Esophagus mucosa (tissue), 1 donor: ENCODE measurements at places on chromosomes 6 and 20.

DNA sequence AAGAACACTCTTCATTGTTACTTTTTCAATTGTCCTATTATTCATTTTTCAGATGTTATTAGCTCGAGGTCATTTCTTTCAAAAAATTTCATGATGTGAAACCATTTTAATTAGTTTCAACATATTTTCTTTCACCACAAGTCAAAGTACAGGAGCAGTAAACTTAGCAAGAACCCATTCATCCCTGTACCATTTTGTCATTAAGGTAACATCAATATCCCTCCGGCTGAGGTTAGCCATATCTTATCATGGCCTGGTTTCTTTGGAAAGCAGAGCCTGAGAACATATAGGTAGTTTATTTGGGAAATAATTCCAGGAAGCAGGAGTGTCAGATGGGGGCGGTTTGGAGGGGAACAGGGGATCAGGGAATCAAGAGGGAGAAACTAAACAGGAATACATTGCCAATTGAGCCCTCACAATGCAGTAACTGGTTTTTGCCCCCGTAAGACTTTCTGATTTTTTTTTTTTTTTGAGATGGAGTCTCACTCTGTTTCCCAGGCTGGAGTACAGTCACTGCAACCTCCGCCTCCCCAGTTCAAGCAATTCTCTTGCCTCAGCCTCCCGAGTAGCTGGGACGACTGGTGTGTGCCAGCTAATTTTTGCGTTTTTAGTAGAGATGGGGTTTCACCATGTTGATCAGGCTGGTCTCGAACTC is 83.7 kb downstream of the MKKS start:
- no peak for ATAC-seq

GRCh38 chr6:40803897-40804702 is 216.9 kb upstream of the LRFN2 start:
- peak; percentile 50 for ATAC-seq

DNA sequence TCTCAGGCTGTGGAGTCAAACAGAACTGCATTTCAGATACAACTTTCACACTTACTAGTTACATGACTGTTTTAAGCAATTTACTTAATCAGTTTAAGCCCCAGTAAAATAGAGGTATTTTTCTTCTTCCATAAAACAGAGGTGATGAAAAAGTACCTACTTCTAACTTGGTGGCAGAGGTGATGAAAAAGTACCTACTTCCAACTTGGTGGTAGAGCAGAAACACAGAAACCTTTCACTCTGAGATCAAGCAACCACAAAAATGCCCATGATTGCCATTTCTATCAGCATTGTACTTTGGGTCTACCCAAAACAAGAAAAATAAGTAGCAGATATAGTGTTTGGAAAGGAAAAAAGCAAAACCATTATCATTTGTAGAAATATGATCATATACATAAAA is 148.7 kb downstream of the OPRM1 start:
- ATAC-seq, result no peak

GRCh38 chr20:460180-460579 is 2.2 kb downstream of the TBC1D20 start:
- ATAC-seq, result no peak

DNA sequence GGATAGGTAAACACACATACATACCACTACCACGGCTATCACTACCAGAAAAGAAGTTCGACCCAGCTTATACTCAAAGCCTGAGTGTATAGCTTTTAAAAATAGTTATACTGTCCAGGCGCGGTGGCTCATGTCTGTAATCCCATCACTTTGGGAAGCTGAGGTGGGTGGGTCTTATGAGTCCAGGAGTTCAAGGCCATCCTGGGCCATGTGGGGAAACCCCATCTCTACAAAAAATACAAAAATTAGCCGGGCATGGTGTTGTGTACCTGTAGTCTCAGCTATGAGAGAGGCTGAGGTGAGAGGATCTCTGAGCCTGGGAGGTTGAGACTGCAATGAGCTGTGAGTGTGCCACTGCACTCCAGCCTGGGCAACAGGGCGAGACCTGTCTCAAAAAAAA is 32.9 kb downstream of the NKX2-4 start:
- no peak for ATAC-seq

DNA sequence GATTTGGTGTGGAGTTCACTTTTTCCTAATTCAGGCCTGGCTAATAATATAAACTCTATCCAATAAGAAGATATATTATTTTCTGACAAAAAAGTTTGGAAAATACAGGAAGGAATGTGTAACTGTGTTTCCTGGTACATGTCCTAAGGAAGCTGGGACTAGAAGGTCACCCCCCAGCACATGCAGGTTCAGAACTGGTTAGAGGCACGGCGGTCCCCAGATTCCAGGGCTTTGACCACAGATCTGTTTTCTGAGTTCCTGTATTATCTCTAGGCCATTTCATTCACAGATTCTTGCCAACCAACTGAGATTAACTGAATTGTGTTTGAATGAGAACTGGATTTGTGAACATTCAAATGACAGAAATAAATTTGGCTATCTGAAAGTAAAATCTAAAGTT is 94.5 kb downstream of the TULP4 start:
- ATAC-seq, result no peak

DNA sequence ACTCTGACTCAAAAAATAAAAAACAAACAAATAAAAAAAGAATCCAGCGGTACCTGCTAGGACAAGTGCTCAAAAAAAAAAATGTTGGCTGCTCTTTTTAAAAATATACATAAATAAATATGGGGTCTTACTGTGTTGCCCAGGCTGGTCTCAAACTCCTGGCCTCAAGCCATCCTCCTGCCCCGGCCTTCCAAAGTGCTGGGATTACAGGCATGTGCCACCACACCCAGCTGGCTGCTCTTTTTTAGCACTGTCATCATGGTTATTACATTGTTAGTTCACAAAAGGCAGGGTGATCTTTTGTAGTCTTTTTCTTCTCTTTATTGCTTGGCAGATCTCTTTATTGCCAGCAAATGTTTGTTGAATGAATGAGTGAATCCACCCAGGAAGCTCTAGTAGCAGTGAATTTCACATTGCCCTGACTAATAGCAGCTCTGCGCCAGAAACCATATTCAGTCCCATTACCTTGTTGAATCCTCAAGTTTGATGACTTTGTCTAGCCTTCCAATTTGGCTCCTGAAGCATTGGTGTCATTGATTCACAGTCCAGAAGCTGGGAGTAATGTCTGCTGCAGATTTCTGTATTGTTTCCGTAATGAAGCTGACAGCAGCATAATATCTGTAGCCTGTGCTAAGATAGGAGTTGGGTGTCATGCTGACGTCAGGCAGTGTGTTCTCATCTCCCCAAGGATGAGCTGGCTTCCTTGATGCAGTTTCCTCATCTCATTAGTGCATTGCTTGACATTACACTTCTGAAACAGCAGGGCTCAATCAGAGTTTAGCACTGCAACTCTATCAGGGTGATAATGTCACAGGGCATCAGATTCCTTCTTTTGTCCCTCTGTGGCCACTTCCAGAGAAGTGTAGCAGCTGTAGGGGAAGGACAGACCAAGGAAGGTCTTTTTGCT is 84.9 kb upstream of the TGM3 start:
- ATAC-seq, result peak; percentile 80

DNA sequence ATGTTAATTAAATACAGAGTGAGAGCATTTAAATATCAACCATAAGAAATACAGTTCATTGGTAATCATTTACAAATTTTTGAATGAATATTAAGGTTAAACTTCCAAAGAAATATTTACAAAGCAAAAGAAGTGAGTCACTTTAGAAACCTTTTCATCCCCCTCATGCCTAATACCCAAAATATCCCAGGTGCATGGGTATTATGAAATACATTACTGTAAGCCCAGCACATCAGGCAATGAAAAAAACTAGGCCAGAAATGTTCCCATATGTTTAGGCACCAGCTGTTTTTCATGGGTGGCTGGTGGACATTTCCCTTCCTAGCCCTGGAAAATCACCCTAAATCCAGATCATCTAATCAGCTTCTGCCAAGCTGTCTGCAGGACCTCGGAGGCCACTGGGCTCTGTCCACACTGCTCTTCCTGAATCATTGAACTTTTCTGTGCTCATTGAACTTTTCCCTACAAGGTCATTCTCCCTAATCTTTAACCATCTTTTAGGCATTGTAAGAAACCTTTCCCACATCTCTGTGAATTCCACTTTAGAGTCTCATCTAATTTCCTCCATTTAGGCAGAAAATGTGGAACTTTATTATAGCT is 145.3 kb upstream of the STXBP5 start:
- no peak for ATAC-seq

DNA sequence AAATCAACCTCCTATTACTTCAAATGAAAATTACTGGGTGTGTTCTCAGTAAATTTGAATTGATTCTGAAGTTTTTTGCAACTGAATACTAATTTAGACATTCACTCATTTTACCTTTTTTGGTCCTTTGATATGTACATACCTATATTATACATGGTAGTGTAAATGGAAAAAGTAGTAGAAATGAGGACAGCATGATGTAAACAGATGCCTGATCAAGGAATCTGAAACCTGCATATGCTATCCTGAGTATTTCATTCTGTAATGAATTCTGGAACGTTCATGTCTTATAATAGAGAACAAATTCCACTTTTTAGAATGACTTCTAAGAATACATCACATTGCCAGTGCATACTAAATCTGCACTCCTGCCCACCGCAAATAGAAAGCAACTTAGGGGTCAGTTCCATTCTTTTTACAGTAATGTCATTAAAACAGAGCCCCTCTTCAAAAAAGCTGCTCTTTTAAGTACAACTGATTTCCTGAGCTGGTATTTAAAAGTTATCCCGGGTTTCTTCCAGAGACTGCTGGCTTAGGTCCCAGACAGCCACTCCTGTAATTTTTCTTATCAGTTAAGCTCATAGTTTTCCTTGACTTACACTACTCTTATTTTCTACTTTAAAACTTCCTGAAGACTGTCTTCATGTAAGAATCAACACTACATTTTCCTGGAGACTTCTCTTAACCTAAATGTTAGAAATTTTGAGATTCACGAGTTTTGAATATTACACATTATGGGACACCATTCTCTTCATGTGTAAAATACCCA is 48.4 kb downstream of the MAP3K7 start:
- ATAC-seq, result no peak

GRCh38 chr6:47047479-47048407 is 5.6 kb upstream of the ADGRF1 start:
- peak; percentile 76 for ATAC-seq

DNA sequence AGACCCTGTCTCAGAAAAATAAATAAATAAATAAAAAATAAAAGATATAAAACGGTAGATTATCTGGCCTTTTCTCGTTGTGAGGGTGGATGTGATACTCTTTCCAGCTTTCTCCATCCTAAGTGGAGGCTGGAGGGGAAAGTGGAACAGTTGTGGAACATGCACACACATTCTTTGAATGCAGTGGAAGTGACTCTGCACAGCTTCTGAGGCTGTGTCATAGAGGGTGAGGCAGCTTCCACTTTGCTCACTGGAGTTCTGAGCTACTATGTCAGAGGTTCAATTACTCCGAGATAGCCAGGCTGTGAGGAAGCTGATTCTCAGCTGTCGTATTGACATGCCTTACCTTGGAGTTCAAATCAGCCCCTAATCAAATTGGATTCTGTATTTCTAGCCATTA is 82.2 kb downstream of the CHMP4B start:
- ATAC-seq, result peak; percentile 41

DNA sequence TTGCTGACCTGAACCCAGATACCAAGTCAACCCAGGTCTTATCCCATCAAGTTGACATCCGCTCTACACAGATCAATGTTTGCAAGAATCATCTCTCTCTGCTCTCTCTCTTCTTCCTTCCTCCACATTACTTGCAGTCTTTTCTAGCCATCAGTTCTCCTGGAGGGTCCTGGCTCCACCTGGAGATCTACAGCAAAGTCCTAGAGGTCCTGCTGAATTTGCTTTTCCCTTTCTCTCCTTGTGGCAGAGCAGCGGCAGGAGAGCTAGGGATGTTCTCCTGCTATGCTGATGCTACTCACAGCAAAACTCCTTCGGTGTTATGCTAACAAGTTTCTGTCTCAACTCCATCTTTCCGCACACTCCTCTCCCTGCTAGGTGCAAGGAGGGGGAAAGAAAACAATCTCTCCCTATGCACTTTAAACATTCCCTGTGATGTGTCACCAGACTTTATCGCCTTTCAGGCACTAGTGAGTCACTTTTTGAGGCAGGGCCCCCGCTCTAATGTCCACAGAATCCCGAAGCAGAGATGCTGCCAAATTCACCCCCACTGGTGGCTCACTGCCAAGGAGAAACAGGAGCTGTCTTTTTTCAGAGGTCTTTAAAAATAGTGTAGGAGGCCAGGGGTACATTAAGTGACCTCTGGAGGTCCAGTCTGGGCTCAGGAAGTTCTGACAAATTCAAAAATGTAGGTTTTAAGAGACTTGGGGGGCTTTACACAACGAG is 62.6 kb downstream of the FAM50B start:
- no peak for ATAC-seq

DNA sequence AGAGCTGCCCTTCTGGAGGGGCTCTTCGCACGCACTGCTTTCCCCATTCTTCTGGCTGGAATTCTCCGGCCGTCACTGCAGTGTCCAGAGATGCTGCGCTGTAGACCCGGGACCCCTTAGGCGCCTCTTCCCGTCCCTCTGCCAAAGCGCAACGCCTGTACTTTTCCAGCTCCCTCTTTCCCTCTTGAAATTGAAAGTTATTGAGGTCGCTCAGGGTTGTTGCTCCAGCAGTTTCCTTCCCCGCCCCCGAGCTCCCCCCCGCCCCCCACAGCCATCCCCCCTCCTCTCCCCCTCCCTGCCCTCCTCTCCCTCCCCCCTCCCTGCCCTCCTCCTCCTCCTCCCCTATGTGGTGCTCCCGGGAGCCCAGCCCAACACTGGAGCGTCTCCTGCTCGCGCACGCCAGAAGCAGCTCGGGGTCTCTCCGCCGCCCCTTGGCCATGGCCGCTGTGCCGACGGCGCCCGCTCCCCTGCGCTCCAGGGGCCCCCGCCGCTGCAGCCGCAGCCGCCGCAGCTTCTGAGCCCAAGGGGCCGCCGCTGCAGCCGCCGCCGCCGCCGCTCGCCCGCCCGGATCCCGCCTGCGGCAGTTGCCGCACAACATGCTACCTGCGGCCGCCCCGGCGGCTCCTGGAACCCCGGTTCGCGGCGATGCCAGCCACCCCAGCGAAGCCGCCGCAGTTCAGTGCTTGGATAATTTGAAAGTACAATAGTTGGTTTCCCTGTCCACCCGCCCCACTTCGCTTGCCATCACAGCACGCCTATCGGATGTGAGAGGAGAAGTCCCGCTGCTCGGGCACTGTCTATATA is at the start of gene RSPO3:
Gene RSPO3, plus strand, starts transcription at position 374 of the 804 bp plus-strand sequence. CDS start 522 bp downstream, outside the sequence.
- no peak for ATAC-seq

DNA sequence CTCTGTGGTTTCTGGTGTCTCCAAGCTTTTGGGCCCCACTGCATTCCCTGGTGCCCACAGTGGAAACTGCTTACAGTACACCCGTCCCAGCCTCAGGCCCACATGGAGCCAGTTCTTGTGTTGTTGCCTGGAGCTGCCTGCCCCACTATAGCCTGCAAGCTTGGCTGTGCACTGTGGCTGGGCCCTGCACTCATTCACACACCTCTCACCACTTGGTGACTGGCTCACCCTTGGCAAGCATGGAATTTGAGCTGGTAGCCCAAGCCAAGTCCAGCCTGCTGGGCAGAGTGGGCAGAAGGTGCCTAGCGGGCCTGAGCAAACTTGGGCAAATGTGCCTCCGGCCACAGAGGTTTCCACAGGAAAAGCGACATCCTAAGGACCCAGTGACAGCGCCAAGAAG is 472.3 kb downstream of the MMUT start:
- ATAC-seq, result no peak

- no peak for ATAC-seq
These were observed 55.5 kb downstream of the TPBG start for GRCh38 chr6:82419132-82419581.
